Epithelial cell of proximal tubule (primary cell): ENCODE measurements at places on chromosomes 6 and 20. TPM values are rescaled to one million over a fixed set of nuclear protein-coding genes. Genes with fewer than 3 reads are reported as not detected.

ZNF334 gene
- 1.9 and 2.2 TPM in 2 replicates for total RNA-seq

DNA sequence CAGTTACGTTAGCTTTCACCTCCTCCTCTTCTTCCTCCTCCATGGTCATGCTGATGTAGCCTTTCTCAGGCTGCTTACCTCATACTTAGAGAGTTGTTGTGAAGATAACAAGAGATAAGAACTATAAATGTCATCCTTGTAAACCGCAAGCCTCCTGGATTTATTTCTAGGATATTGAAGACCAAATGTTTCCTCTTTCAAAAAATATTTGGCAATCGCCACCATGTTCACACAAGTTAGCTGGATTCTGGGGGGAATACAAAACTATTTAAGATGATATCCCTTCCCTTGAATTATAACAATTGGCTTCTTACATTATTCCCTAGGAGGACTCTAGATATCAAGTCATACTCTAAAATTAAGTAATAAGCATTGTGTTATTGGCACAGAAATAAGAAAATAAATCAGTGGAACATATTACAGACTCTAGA is 99.8 kb upstream of the PLEKHG1 start:
- no peak for DNase-seq

DDAH2 gene
- total RNA-seq: 61.1 and 87.2 TPM in 2 replicates

TENT5A gene
- 0.63 and 1.2 TPM in 2 replicates for total RNA-seq

DNA sequence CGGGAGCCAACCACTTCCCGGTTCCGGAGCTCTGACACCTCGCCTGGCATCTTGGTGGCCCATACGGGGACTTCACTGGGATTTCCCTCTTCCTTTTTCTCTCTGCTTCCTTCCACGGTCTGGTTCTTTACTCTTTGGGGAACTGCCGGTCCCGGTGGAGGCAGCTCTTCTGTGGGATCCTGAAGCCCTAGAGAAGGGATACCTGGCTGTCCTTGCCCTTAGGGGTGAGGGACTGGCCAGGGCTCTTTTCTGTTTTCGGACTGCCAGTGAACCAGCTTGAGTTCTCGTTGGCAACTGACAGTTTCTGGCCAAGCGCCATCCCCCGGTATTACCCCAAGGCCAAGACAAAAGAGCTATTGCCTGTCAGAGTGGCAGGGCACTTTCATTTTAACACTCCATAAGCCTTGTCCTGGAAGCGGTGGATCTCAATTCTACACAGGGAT is 880 bp upstream of the CPXM1 start:
- DNase-seq: no peak

RPL10A gene
- 1,618 and 1,772 TPM in 2 replicates for total RNA-seq

GRCh38 chr20:39633689-39634088 is 671.5 kb downstream of the DHX35 start:
- no peak for DNase-seq
